ENCODE measurements at places on chromosomes 11 and 22. TPM values are rescaled to one million over a fixed set of nuclear protein-coding genes. Genes with fewer than 3 reads are reported as not detected.

TSPAN32 gene
- 5.4 TPM for total RNA-seq

NRGN gene
- total RNA-seq, result 7.8 TPM

DNA sequence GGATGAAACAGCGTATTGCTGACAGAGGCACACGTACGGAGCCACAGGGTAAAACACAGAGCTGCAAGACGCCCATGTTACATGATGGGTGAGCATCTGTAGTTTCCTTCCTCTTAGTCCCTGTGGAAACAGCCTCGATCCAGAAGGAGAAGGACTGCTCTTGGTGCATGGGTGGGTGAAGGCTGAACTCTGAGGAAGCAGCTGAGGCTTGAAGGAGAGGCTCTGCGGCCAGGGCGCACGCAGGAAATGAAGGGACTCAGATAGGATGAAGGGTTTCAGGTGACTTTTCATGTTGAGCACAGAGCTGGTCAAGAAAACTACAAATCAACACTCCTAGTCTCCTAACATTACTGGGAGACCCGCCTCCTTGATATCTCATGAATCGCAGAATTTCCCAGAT is 65.7 kb upstream of the ADA2 start:
- no peak overlapping the region for H3K4me3 ChIP-seq
- H3K36me3 ChIP-seq, result no peaks in the 10 kb centered on the region
- H3K4me1 ChIP-seq, result peaks cover 23% of the 10 kb centered on the region

SCGB1A1 gene
- not detected for total RNA-seq

- peak; percentile 38 for DNase-seq
- H3K27me3 ChIP-seq, result no peaks in the 10 kb centered on the region
- H3K36me3 ChIP-seq, result no peaks in the 10 kb centered on the region
- H3K4me1 ChIP-seq, result peaks cover 3% of the 10 kb centered on the region
- H3K27ac ChIP-seq, result no peak overlapping the region
Observed at GRCh38 chr22:17754233-17754925, 19.9 kb downstream of the BID start.

DNA sequence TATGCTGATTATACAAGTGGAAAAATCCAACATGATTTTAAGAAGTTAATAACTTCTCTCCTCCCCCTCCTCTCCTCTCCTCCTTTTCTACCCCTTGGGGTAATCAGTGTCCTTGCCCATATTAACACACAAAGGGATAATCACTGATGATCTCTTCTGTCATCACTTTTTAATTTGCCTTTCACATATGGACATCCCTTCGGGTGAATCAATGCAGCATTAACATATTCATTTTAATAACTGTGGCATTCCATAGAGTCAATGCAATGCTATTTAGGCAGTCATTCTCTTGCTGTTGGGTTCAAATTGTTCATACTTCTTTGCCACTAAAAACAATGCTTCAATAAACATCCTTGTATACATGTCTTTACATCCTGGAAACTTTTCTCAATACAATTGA is 42.9 kb upstream of the GLYATL2 start:
- H3K36me3 ChIP-seq, result peaks cover 1% of the 10 kb centered on the region
- no peak for DNase-seq
- no peaks in the 10 kb centered on the region for H3K4me1 ChIP-seq
- no peak overlapping the region for H3K27ac ChIP-seq
- no peak overlapping the region for H3K4me3 ChIP-seq
- H3K27me3 ChIP-seq, result peaks cover 22% of the 10 kb centered on the region

FZD4 gene
- 0.06 TPM for total RNA-seq

- H3K4me1 ChIP-seq, result no peaks in the 10 kb centered on the region
- no peaks in the 10 kb centered on the region for H3K36me3 ChIP-seq
- H3K27ac ChIP-seq, result no peak overlapping the region
- H3K4me3 ChIP-seq, result no peak overlapping the region
- peaks cover 6% of the 10 kb centered on the region for H3K27me3 ChIP-seq
- no peak for DNase-seq
Observed at GRCh38 chr11:45511566-45511965, 153.9 kb downstream of the CHST1 start.

SCN3B gene
- not detected for total RNA-seq

FAM111A gene
- 85.7 TPM for total RNA-seq

TBX10 gene
- not detected for total RNA-seq

DNA sequence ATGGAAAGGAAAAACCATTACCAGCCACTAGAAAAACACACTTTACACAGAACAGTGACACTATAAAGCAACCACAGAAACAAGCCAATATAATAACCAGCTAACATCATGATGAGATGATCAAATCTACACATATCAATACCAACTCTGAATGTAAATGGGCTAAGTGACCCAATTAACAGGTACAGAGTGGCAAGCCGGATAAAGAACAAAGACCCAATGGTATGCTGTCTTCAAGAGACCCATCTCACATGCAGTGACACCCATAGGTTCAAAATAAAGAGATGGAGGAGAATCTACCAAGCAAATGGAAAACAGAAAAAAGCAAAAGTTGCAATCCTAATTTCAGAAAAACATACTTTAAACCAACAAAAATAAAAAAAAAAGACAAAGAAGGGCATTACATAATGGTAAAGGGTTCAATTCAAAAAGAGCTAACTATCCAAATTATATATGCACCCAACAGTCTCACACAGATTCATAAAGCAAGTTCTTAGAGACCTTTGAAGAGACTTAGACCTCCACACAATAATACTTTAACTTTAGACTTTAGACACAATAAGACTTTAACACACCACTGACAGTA is 160.3 kb upstream of the TMEM45B start:
- DNase-seq, result no peak
- no peak overlapping the region for H3K27ac ChIP-seq
- H3K4me1 ChIP-seq, result no peaks in the 10 kb centered on the region
- no peak overlapping the region for H3K4me3 ChIP-seq

GRCh38 chr22:33274214-33275072 is 216.3 kb upstream of the SYN3 start:
- DNase-seq, result peak; percentile 8
- H3K4me3 ChIP-seq, result no peak overlapping the region
- H3K27ac ChIP-seq, result no peak overlapping the region
- H3K4me1 ChIP-seq, result no peaks in the 10 kb centered on the region
- H3K27me3 ChIP-seq, result no peaks in the 10 kb centered on the region
- no peaks in the 10 kb centered on the region for H3K36me3 ChIP-seq

All from activated naive CD8-positive, alpha-beta T cell treated with anti-CD3 and anti-CD28 coated beads for 36 hours (primary cell).